Activated CD4-positive, CD25-positive, alpha-beta regulatory T cell treated with anti-CD3 and anti-CD28 coated beads, Interleukin-2, amount 50 U/mL, for 72 hours (primary cell): ENCODE measurements at places on chromosomes 2 and 18.

GRCh38 chr18:66495844-66496243 lies 108.0 kb downstream of the CDH19 start:
- no peak for DNase-seq

GRCh38 chr2:2623939-2624338 lies 292.9 kb upstream of the MYT1L start:
- no peak for DNase-seq

GRCh38 chr2:221402072-221402471 lies 170.0 kb downstream of the EPHA4 start:
- DNase-seq, result no peak

DNA sequence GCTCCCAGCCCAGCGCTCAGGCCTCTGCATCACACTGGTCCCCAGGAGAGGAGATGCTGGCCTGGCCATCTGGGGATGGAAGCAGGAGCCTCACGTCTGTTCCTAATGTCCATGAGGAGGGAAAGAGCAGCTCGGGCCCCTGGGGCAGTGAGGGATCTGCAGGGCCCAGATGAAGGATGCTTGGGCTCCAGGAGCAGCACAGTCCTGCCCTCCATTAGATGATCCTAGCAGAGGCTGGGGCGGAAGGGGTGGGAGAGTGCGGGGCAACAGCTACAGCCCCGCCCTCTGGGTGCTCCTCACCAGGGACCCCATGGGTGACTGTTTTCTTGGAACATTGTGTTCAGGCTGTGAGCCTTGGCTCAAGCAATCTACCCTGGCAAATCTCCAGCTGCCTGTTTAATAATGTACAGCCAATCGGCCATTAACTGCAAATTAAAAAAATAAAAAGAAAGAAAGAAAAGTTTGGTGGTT lies 49.7 kb downstream of the TNS1 start:
- DNase-seq, result no peak

GRCh38 chr2:189876271-189876670 lies 92.0 kb downstream of the PMS1 start:
- DNase-seq, result no peak

GRCh38 chr18:74126684-74127655 lies 20.7 kb downstream of the FBXO15 start:
- DNase-seq, result no peak

DNA sequence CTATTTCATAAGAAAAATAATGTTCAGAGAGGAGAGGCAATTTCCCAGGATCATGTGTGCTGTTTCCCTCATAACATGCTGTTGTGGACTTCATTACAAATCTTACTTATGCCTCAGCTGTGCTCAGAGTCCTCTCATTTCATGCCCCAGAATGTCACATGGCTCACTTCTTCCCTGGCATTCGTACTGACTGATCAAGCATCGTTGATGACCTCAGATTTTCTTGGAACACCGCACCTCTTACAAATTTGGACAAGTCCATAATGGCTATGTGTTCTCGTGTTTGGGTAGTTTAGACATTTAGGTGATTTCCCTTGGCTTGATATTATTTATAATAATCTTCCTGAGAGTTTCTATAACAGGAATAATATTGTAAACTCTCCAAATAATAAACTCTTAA lies 32.9 kb downstream of the SERPINB7 start:
- DNase-seq, result no peak

DNA sequence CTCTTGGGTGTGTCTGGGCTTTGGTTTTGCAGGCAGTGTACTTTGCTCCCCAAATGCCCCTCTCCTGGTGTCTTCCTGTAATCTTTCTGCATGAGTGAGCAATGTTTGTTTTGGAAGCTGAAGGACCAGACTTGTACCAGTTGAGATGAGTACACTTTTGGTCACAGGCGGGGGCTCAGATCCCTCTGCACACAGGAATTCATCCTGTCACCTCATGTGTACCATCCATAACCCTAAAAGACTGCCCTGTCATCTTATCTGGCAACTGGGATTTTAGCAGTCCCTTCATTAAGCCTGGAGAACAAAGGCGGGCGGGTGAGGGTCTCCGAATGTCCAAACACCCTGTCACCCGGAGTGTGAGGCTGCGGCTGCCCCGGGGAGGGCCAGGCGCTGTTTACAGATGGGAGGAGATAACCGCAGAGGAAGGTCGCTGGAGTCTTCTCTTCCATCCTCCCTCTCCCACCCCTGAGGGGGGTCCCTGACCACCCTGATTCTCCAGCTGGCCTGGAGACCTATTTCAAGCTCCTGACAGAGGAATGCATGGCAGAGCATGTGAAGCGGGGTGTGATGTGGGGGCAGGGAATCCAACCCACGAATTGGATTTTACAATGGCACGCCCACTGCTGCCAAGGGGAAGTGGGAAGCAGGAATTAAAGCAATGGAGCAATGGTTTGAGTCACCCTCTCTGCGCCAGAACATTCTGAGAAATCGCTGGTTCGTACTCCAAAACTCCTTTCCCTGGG lies 158.2 kb upstream of the MYCN start:
- no peak for DNase-seq

- no peak for DNase-seq
These were observed 396.2 kb downstream of the BCL11A start for GRCh38 chr2:60157283-60157682.

GRCh38 chr2:200814917-200815316 lies 3.2 kb downstream of the BZW1 start:
- DNase-seq, result no peak

GRCh38 chr2:240588006-240588655 lies 1.6 kb downstream of the CAPN10 start:
- DNase-seq, result no peak

DNA sequence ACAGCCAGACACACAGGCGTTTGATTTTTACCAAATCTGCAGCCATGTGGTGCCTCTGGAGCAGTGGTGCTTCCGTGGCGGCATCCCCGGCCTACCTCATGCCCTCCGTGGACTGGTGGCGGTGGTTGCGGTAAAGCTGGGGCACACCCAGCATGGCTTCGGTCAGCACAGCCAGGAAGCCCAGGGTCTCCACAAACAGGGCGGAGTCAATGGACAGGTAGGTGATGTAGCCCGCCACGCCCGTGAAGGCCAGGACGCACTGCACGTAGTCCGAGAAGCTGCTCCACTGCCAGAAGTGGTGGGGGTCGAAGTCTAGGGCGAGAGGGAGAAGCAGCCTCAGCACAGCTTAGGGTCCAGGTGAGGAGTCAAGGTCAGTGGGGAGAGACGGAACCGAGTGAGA lies 32.4 kb downstream of the SLC66A2 start:
- DNase-seq, result no peak

DNA sequence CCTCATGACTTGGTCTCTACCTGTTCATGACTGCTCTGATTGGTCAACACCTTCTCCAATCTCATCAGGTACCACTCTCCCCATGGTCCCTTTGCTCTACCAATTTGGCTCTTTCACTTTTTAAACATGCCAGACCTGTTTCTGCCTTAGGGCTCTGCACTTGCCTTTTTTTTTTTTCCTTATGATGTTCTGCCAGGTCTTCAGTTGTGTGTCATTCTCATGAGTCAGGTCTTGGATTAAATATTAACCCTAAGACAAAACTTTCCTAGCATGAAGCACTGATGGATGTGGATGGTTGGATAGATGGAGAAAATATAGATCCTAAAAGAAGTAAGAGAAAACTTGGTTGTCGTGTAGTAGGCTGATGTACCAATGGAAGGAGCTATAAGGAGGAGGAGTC lies 219.3 kb downstream of the TTC32 start:
- DNase-seq, result no peak

DNA sequence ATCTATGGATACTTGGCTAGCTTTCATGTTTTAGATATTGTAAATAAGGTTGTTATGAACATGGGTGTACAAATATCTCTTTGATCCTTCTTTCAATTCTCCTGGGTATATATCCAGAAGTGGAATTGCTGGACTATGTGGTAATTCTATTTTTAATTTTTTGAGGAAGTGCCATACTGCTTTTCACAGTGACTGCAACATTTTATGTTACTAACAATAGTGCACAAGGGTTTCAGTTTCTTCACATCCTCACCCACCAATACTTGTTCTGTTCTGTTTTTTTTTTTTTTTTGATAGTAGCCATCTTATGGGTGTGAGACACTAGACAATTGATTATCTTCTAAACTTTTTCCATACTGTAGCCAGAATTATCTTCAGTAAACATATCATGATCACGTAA lies 17.3 kb upstream of the NEUROD1 start:
- no peak for DNase-seq

- peak; percentile 17 for DNase-seq
These were observed 78.3 kb downstream of the RTP5 start for GRCh38 chr2:241947876-241948275.
